Sigmoid colon (tissue), 7 donors: ENCODE measurements at places on chromosomes 16 and 17.

- no peak for DNase-seq
Observed at GRCh38 chr17:41413353-41413957, 10.9 kb downstream of the KRT37 start.

GRCh38 chr16:85458968-85459367 lies 154.2 kb upstream of the GSE1 start:
- DNase-seq = no peak

DNA sequence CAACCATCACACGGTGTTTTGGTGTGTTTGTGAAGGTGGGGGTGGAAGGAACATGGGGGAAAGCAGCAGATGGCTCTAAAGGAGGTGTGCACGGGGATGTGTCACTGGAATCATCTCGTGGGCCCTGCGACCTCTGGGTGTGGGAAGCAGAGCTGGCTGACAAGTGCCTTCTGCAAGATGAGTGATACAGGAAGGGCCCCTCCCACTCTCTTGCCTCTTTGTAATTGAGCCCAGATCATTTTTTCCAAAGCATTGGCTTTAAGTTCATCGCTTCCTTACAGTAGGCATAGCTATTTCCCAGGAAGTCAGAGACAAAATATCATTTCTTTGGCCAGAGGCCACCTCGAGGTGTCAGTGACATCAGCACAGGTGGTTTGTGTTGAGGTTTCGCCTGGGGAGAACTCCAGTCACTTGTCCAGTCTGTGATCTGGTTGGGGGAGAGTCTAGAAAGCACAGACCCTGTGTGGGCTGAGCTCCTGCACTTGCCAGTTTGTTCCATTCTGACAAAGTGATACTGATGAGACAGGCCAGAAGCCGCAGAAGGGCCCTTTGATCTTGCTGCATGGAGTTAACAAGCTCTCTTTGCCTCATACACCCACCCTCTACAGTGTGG lies 20.6 kb upstream of the SNTB2 start:
- peak; percentile 26 for DNase-seq

DNA sequence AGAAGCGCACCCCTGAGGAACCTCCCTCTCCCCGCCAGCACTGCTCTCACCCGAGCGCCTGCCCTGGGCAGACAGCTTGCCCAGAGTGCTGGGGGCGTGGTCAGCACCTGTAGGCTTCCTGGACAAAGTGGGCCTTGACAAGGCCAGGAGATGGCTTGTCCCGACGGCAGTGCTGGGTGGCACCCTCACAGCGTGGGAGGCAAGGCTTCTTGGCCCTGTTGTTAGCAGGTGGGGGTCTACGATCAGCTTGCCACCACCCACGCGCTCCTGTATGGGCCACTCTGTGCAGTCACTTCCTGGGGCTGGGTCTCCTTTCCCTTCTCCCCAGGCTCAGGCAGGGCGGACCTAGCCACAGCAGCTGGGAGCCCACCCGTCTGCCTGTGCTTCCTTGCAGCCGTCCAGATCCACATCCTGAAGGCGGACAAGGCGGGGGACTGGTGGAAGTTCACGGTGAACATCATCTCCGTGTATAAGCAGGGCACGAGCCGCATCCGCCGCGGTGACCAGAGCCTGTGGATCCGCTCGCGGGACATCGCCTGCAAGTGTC lies 218.0 kb downstream of the NTN1 start:
- DNase-seq = no peak

DNA sequence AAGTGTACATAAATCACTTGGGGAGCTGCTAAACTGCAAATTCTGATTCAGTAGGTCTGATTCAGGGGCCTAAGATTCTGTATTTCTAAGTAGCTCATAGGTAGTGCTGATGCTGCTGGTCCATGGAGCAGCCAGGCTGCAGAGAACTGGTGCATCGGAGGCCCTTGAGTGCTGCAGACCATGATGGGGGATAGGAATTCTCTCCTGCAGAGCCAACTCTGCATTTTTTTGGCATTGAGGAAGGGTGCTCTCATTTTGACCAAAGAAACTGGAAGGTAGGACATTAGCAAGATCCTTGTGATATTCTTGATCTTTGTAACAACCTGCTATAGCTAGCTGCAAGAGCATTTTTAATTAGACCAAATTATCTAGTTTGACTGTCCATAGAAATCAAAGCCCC lies 4.7 kb downstream of the HOXB2 start:
- no peak for DNase-seq

DNA sequence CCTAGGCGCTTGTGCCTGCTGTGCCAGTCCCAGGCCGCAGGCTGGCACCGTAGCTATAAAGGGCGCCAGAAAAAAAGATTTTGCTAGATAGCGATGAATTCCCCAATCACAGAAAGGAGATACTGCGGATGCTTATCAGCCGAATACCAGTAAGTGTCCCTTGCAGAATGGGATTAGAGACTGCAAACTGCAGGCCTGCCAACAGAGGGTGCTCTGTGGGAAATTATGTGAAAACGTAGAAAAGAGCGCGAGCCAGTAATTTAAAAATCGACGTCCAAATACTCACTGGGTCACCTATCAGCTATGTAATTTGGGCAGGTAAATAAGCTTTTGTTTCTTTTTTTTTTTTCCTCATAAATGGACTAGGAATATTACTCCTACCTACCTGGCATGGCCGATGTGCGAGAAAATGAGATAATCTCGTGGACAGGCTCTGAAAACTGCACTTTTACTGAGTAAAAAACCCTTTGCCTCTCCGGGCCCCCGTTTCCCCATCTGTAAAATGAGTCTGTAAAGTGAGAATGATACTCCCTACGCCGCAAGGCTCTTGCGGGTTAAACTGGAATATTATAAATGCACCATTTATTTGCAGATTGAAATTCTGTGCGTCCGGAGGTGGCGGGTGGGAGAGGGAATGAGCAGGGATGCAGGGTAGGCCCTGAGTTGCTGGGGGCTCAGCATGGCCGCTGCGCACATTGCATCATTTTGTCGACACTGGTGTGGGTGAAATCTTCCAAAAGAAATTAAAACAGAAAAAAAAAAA lies 1.2 kb upstream of the COG1 start:
- DNase-seq = peak; percentile 80

DNA sequence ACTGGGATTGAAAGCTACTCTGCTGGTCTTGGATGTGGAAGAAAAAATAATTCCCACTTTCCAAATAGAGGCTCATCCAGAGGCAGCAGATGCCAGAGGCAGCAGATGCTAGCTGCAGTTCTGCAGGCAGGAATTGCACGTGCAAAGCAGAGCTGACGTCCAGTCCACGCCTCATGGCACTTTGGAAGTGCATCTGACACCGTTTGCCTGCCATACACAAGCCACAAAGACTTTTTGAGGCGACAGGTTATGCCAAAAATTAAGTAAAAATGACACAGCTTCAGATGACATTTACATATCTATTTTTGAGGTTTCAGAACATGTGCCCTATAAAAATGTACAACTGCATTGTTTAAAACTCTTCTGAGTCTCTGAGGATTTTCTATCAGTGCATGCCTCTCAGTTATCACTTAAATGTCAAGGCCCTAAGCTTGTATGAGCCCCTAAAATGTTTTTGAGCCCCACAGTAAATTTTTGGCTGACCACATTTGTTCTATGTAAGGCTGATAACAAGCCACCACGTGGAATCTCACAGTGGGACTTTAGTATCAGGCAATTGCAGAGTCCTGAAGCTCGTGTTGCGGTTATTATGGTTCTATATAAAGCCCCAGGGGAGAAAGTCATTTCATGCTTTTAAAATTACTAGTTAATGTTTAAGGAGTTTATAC lies 239.2 kb downstream of the PRKCA start:
- DNase-seq = no peak

DNA sequence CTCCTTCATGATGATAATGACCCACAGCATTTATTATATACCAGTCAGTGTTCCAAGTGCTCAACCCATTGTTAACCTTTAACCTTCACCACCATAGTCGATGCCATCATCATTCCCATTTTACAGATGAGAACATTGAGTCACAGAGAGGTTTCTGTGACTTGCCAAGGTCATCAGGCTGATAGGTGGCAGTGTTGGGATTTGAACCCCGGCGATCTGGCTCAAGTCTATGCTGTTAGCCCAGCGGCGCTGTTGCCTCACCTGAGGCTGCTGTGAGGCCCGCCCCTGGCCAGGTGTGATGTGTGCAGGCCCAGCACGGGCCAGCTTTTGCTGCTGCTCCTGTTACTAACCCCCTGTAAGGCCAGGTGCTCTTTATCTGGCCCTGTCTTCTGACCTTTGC lies 101.2 kb downstream of the OR1D5 start:
- DNase-seq = no peak

DNA sequence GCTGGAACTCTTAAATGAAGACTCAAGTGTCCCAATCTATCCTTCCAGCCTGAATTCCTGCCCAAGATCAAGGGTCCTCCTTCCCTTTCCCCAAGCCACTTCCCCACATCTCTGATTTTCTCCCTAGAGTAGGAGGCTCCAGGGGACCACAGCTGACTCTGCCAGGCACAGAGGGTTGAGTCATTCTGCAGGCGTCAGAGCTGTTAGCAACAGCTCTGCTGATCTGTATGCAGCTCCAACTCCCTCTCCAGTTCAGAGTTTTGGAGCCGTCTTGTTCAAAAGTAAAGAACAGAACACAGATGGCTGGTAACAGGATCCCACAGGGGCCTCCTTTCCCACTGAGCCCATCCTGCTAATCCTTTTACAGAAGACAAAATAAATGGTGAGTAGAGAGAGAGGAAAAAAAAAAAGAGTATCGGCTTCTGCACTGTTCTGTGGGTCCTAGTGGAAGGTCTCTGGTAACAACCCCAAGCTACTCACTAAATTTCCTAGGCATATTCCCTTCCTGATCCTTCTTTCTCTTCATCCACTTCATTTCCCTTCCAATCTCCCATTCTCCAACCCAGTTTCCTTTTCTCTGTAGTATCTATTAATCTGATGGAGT lies 13.4 kb upstream of the TAOK1 start:
- DNase-seq = peak; percentile 73

DNA sequence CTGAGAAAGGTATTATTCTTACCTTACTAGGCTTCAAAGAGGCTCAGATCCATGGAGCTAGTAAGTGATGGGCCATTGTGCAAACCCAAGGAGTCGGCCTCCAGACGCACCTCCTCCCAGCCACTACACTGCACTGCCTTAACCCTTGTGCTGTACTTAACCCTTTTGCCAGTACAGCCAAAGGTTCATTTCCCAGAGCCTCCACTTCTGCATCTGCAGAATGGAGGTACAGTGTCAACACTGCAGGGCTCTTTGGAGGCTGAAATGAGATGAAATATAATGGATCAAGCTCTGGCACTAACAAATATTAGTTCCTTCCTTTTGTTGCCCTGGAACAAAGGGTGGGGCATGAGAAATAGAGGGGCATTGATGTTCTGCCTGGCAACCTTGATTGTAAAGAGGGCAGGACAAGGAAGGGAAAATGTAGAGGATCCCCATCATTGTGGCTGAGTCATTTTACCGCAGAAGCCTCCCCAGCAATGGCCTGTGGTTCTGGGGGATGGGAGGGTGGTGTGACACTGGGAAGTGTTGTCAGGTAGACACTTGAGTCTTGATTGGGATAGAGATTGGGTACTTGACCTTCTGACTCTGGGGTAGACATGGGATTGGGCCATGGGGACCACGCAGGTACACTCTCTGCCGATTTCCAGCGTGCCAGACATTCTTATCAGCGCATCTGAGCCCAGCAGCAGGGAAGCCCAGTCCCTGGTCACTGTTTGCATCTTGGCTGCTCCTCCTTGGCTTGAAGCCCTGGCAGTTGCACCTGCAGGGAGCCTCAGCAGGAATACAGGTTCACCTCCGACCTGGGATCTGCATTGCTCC lies 84.0 kb downstream of the MSI2 start:
- no peak for DNase-seq

DNA sequence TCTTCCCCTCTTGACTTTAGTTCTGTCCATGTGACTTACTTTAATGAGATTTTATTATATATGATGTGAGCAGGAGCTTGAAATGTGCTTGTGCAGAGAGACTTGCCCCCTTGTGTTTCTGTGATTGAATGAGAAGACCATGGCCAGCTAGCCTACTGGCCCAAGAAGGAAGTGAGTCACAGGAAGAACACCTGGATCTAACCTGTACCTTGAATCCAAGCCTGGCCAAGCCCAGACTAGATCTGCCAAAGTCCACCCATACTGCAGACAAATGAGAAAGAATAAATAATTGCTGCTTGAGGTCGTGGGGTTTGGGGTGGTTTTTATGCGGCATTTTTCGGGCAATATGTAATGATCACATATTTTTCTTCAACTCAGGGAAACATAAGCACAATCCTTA lies 9.6 kb downstream of the ABCA10 start:
- DNase-seq = no peak

GRCh38 chr17:13352747-13353415 lies 248.8 kb downstream of the HS3ST3A1 start:
- DNase-seq = no peak

DNA sequence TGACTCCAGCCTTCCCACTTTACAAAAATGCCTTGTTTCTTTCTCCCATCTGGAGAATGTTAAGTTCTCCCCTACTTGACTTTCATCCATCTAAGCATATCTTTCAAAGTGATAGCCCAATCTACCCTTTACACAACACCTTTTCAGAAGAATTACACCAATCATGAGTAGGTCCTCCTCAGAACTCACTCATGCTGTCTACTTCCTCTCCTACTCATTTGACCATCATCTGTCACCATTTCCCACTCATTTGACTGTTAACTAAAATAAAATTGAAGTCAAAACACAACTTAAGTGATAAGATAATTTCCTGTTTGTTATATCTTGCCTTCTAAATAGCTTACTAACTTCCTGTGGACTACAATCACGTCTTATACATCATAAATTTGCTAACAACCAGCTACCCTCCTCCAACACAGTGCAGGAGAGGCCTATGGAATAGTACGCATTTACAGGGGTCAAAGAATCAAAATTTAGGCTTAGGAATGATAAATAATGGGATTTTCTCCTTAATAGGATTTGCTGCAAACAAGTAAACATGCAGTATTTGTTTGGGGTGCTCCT lies 16.1 kb downstream of the KCNJ16 start:
- no peak for DNase-seq

GRCh38 chr16:57540906-57541753 lies 1.3 kb upstream of the ADGRG5 start:
- no peak for DNase-seq

- DNase-seq = peak; percentile 91
Observed at GRCh38 chr17:7280519-7281073, 922 bp upstream of the SLC2A4 start.

DNA sequence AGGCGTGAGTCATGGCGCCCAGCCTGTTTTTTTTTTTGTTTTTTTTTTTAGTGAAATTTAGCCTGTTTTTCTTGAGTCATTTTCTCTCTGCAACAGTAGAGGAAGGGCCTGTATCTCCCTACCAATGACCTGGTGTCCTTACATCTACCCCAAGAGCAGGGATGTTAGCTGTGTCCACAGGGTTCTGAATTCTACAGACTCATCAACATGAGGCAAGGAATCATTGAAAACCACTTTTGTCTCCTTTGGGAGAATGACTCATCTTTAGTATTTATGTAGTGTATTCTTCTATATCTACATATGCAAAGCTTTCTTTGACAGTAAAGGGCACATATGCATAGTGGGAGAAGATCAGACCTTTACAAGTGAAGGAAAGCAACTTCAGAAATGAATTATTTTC lies 105.3 kb downstream of the SPECC1 start:
- no peak for DNase-seq

GRCh38 chr17:33137426-33137825 lies 145.8 kb downstream of the SPACA3 start:
- DNase-seq = no peak

- no peak for DNase-seq
Observed at GRCh38 chr17:17751489-17752088, 70.3 kb downstream of the RAI1 start.

- no peak for DNase-seq
Observed at GRCh38 chr16:79437764-79438751, 162.5 kb downstream of the MAF start.
